ENCODE measurements at places on chromosomes 16 and 17. TPM values are rescaled to one million over a fixed set of nuclear protein-coding genes. Genes with fewer than 3 reads are reported as not detected.

The COX6A2 gene
- total RNA-seq: 3.1 TPM

The PTX4 gene
- not detected for total RNA-seq

The RHBDL3 gene
- total RNA-seq: 0.15 TPM

The AMDHD2 gene
- total RNA-seq: 22.2 TPM

GRCh38 chr17:67139289-67139688 is 94.9 kb downstream of the CACNG1 start:
- DNase-seq: no peak

GRCh38 chr17:79085154-79085920 is 10.7 kb downstream of the ENGASE start:
- DNase-seq: no peak

DNA sequence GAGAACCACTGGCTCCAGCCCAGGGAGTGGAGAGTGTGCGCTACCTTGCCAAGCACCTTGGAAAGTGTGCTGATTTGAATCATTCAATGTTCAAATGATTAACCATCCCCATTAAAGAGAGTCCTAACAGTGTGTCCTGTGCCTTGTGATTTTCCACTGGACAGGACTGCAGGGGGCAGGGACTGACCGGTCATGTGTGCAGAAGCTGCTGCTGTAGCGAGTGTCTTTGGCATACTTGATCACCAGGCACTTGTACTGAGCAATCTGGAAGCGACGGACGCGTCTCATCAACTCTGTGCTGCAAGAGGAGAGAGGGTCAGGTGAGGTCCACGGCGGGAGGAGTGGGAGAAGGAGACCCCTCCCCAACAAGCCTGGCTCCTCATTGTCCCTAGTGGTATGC is 2.0 kb downstream of the TK1 start:
- DNase-seq: peak; percentile 89

GRCh38 chr16:89925596-89926079 is 2.5 kb downstream of the TUBB3 start:
- no peak for DNase-seq

DNA sequence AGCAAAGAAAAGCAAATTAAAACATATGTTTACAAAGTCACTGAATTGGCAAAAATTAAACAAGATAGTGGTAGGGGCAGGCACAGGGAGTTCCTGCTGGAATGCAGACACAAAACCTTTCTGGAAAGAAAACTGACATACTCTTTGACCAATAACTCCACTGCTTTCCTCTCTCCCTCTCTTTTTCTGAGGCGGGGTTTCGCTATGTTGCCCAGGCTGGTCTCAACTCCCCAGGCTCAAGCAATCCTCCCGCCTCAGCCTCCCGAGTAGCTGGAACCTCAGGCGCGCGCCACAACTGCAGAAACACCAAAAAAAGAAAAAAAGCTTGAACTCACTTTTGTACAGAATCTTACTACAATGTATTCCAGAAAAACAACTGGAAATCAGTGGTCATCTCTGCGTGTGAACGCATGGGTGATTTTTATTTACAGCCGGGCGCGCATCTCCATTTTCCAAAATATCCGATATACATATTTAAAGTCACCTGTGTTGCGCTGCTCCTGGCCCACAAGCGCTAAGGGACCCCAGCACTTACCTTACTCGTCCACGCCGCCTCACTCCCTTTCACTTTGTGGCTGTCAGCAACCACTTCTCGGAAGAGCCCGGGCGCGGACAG is 480 bp downstream of the TXNL4B start:
- DNase-seq: no peak

DNA sequence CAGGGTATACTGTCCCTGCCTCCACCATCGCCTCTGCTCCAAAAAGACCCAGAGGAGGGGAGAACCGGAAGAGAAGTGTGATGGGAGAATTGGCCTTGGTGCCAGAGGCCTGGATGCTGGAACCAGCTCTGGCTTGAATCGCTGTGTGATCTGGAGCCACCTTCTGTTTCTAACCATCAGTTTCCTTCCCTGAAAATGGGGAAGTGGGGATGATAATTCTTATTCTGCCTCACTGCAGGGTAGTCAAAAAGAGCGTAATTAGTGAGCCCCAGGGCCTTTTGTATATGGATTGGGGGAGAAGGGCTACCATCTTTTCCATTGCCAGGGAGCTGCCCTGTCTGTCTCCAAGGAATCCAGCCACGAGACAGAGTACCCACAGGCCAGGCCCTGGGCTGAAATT is 52.2 kb downstream of the CCT6B start:
- DNase-seq: no peak

DNA sequence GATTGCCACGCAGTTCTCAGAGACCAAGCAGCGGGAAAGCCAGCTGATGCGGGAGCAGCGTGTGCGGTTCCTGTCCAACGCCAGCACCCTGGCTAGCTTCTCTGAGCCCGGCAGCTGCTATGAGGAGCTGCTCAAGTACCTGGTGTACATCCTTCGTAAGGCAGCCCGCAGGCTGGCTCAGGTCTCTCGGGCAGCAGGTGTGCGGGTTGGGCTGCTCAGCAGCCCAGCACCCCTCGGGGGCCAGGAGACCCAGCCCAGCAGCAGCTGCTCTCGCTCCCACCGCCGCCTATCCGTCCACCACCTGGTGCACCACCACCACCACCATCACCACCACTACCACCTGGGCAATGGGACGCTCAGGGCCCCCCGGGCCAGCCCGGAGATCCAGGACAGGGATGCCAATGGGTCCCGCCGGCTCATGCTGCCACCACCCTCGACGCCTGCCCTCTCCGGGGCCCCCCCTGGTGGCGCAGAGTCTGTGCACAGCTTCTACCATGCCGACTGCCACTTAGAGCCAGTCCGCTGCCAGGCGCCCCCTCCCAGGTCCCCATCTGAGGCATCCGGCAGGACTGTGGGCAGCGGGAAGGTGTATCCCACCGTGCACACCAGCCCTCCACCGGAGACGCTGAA is 15.2 kb downstream of the CACNA1G start:
- no peak for DNase-seq

DNA sequence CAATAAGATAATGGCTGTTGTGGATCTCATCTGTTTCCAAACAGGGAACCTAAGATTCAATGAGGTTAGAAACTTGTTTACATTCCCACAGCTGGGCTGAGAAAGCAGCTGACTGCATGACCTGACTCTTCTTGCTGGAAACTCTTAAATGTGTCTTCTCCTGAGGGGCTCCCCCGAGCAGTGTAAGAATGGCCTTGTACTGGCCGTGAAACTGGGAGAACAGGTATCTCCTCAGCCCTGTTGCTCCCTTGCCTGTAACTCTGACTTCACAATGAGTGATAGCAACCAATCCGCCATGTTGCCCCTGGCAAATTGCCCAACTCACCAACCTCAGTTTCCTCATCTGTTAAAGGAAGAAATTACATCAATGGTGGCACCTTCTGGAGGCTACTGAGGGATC is 59.1 kb upstream of the CCL2 start:
- no peak for DNase-seq

DNA sequence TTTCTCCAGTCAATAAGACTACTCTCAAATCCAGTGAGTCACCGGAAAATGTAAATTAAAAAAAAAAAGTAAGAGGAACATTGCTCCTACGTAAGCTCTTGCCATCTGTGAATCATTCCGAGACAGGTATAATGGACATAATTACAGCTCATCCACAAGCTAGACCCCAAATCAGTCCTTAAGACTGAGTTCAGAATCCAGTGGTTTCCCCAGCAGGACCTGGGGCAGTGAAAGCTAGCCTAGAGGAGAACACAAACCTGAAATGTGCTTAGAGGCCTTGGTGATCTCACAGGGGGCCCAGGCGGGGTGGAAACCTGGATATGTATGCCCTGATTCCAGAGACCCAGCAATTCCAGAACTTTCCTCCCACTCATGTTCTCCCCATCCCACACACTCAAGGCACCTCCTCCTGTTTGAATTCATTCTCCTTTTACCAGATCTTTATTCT is 132.0 kb downstream of the COPRS start:
- no peak for DNase-seq

DNA sequence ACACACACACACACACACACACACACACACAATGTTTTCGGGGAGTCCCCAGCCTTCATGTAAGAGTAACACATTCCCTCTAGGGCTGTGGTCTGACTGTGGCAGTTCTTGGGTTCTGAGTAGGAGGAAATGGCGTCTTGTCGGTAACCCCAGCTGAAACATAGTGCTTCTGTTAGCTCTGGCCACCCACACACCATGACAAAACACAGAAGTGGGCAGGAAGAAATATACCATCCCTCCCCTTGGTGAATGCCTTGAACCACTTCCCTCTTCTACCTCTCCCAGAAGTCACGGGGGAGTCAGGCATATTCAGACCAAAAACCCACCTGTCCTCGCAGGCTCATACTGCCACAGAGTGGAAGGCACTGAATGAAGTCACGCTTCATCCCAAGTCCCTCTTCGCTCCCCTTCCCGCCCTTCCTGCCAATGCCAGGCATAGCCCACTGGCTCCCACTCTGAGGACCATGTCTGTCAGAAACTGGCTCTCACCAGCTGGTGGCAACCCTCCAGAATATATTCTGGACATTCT is 11.5 kb downstream of the SLC35B1 start:
- DNase-seq: no peak

DNA sequence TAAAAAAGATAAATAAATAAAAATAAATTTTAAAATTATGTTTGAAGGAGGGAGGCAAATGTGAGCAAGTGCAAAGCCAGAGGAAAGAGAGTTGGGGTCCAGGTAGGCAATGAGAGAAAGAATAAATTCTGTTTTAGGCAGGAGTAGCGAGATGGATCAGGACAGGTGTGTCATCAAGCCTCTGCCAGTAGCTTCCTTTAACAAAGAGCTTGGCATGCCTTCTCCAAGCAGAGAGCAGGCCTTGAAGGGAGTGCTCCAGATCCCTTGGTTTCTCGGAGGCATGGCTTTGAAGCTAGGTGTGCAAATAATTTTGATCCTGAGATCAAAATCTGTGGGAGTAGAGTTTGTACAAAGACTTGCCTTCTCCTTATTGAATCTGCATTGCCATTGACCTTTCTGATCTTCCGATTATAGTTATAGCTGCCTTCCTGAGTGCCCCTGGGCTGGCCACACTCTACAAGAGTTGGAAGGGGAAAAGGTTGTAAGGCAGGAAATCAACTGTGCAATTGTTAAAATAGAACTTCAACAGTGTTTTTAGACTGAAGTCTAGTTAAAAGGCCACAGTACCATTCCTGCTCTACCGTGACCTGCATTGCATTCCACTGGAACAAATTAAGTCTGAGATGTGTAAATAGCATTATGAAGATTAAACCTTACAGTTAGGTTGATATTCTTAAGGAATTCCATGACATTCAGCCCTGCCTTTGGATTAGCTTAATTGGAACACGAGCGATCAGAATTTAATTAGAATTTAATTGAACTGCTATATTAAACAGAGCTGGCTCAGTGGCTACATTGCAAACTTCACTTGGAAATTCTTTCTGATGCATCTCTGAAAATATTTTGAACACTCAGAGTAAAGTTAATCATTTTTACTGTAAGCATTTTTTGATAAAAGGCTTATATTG is 33.7 kb downstream of the IQCK start:
- DNase-seq: no peak

- DNase-seq: no peak
These were observed 15.8 kb downstream of the TEKT1 start for GRCh38 chr17:6815775-6816174.

GRCh38 chr17:41264599-41264998 is 579 bp upstream of the KRTAP9-6 start:
- DNase-seq: no peak

GRCh38 chr17:10183931-10184930 is 14.2 kb downstream of the GAS7 start:
- DNase-seq: no peak

GRCh38 chr16:9128346-9129342 is 37.2 kb downstream of the HAPSTR1 start:
- no peak for DNase-seq

GRCh38 chr17:63029541-63029940 is 63.5 kb downstream of the TANC2 start:
- no peak for DNase-seq

GRCh38 chr16:56675685-56676210 is 6.1 kb downstream of the MT1H start:
- no peak for DNase-seq

- no peak for DNase-seq
These were observed 23.1 kb downstream of the KDM8 start for GRCh38 chr16:27226476-27226875.

DNA sequence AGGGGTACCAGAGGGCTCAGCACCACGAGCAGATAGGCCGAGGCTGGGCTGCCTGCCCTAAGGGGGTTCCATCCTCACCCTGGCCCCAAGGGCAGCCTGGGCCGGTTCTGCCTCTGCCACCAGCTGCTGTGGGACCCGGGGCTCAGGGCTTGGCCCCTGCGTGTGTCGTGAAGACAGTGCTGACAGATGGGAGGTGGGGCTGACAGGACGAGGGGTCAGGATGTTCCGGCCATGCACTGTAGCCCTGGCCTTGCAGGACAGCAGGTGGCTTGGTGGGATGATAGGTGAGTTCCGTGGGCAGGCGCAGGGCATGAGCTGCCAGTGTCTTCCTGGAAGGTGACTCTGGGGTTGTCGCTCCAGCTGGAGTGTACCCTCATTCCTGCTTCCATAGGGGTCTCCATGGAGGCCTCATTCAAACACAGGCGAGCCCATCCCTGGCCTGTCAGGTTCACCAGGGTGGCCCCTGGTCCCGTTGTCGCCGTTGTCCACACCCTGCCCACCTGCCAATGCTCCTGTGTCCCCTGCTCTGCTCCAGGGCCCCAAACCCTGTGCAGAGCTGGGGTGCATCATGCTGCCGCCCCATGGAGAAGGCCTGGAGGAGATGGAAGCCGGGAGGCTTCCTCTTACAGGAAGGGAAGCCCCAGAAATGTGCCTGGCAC is 57.2 kb downstream of the WDR45B start:
- no peak for DNase-seq

DNA sequence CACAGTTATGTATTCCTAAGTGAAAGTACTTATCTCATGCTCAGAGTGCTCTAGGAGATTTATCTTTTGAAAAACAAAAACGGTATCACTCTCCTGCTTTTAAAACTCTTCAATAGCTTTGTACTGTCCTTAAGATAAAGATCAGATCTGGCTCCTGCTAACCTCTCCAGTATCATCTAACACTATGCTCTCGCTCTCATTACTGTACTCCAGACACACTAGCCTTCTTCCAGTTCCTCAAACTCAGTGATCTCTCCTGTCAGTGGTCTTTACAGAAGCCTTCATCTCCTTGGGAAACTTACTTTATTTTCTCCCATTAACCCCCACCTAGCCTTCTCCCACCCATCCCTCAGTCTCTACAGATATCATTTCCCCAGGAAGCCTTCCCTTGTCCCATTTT is 10.1 kb downstream of the ULK2 start:
- no peak for DNase-seq

DNA sequence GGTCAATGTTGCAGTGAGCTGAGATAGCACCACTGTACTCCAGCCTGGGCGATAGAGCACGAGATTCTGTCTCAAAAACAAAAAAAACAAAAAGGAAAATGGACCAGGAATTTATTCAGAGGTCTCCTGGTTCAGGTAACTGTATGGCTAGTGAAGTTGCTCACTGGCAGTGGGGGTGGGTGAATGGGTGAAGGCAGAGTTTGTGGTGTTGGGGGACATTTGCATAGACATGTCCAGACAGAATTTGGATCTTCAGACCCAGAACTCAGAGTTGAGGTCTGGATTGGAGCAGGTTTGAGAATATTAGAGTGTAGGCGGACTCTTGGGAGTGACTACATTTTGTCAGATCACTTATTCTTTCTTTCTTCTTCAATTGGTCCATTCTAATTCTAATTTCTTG is 55.0 kb downstream of the SMPD3 start:
- no peak for DNase-seq

Data from left lobe of liver (tissue), 2 donors.